T-helper 1 cell (primary cell): ENCODE measurements at places on chromosomes 6 and 20.
A peak's percentile ranks its signal among the peaks of the same experiment; 100 is the strongest.

DNA sequence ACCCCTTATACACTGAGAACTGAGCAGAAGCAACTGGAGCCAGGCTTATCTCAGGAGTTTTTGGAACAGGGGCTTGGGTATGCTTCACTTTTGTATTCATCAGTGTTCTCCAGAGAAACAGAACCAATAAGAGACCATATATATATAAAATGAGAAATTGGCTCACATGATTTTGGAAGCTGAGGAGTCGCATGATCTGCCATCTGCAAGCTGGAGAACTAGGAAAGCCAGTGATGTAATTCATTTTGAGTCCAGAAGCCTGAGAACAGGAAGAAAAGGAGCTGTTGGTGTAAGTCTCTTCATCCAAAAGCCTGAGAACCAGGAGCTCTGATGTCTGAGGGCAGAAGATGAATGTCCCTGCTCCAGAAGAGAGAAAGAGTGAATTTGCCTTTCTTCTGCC, 272.0 kb downstream of the SLC35F1 start:
- DNase-seq, result no peak

GRCh38 chr6:16108921-16109658, 19.8 kb upstream of the MYLIP start:
- no peak for DNase-seq

DNA sequence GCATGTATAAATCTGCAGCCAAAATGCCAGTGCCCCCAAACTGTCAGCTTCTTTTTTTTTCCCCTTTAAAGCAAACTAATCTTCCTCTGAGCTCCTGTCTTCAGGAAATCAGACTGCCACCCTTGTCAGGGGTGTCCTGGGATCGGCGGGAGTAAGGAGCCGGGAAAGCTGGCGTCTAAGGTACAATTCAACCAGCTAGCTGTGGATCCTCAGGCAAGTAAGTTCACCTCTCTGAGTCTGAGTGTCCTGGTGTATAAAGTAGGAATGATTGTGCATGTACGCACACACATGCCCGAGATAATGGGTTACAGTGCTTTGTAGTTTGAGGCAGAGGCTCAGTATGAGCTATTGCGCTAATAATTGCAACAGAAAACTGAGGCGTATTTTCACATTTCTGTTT, 98.3 kb downstream of the ANKRD60 start:
- no peak for DNase-seq

DNA sequence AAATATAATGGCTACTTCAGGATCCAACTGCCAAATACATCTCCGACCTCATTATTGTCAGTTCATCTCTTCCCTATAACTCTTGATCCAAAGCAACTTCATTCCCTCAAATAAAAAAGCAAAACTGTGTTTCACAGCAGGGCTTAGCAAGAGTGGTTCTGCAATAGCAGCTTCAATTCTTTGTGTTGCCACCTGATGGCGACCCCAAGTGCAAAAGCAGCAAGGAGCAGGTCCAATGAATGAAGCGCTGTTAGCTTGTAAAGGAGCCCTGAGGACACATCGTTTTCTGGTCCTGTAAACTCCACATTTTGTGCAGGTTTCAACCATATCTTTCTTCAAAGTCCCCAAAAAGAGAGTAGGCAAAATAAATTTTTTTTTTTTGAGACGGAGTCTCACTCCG, 19.6 kb downstream of the RTN4IP1 start:
- no peak for DNase-seq

- no peak for DNase-seq
These were observed 100.5 kb downstream of the ERMARD start for GRCh38 chr6:169851641-169852503.

- no peak for DNase-seq
These were observed 30.0 kb upstream of the FABP7 start for GRCh38 chr6:122749451-122750050.

DNA sequence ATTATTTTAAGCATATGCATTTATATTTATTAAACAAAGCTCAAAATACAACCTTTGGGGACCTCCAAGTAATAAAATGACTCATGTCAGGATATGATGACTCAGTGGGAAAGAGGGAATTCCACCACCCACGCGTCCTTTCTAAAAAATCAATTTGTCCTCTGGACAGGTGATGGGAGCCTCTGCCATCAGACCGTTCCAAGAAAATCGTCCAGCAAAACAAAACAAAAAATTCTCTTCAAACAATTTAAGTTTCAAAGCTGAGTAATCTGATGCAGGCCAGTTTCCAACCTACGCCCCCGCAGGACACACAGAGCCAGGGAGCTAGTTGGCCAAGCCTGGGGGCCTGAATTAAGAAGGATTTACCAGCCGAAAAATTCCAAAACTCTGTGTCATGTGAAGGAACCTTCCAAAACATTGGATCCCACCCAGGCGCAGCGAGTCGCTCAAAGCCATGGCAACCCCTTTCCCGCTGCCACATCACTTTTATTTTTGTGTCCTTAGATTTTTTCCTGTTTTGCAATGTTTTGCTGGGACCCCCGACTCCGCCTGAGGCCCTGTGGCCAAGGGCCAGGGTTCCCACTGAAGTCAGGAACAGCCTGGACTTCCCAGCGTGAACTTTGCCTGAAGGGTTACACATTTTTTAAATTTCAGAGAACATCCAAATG, 95.3 kb downstream of the NFATC2 start:
- DNase-seq, result no peak

GRCh38 chr20:47740121-47740861, 45.0 kb downstream of the SULF2 start:
- DNase-seq, result no peak

DNA sequence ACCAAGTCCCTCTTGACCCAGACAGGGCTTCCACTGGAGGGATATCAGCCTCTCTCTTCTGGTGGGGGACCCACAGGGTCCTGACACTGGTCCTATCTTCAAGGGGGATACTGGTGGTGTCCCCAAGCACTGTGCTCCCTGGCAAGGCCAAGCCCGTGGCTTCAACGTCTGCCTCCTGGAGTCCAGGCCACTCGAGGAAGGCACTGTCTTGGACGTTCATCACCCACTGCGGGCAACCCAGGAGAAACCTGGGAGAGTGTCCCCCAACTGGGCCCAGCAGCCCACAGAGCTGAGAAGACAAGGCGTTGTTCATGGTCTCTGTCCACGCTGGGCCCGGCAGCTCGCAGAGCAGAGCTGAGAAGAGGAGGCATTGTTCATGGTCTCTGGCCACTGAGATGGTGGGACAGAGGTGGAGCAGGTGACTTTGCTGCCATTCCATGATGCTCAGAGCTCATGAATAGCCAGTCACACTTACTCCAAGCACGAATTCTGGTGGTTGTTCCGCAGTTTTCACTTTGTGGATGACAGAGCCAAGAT, 37.5 kb upstream of the FRMD1 start:
- DNase-seq, result no peak

- peak; percentile 42 for DNase-seq
These were observed 2.0 kb downstream of the MYB start for GRCh38 chr6:135183002-135183531.

DNA sequence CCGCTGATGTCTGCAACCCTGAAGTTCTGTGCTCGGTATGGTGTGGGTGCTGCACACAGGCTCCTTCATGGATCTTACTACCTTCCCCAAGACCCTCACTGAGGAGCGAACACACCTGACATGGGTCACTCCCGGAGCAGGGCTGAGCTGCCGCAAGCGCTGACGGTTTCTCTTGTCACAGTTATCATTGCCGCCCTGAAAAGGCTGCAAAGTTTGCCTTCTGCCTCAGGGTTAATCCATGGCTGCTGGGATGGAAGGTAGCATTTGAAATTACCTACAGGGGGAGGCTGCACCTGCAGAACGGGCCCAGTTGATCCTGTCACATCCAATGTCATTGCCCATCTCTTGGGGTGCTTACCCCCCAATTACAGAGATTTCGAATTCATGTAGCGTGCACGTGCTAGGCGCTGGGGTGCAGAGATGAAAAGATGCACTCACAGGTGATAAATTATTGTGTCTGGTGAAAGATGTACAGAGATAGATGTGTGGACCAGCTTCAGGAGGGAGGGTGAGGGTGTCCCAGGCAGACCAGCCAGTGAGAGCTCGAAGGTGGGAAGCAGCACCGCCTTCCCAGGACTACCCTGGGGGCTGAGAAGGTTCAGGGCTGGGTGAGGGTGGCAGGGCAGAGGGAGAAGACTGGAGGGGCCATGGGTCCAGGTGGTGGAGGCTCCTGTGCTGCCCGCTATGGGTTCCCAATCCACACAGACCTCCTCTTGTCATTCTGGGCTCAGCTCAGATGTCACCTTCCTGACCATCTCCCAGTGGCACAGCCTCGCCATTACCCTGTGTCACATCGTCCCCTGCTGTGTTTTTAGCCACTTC, 120.1 kb downstream of the SYCP2 start:
- no peak for DNase-seq

GRCh38 chr20:24492031-24492607, 22.7 kb downstream of the SYNDIG1 start:
- no peak for DNase-seq

- DNase-seq, result no peak
These were observed 69.5 kb downstream of the LYRM4 start for GRCh38 chr6:5191222-5191621.

DNA sequence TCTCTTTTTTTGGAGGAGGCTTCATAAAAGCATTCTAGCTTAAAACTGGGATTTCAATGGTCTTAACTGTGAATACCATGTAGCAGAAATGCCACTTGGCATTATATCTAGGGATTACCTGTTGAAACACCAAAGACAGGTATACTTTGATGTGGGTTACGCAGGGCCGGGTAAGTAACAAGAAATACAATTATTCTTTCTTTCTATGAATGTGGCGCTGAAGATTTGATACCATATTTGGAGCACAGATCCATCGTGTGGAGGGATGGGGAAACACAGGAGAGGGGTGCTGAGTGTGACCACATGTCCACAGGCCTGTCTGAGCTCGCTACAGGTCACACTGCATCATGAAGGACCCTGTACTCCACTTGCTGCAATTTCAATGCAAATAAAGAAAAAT, 257.8 kb downstream of the GMPR start:
- no peak for DNase-seq

GRCh38 chr6:113633638-113634037, 223.5 kb upstream of the MARCKS start:
- DNase-seq, result no peak

DNA sequence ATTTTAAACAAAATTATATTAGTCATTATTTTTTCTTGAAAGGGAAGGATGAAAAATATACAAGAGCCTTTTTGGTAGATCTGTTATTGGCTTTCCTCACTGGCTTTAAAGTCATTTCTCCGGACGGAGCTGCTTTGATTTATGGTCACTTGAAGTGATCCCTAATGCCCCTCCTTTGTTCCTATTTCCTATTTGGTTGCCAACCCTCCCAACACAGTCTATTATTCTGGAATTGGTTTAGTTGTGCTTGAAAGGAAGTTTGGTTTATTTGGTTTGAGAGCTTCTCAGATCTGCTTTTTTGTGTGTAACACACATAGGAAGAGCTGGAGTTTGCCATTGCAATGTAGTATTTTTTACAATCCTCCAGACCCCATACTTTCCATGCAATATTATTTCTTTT, 347.9 kb downstream of the RFPL4B start:
- DNase-seq, result no peak

GRCh38 chr6:79864001-79864400, 83.4 kb downstream of the ELOVL4 start:
- no peak for DNase-seq

DNA sequence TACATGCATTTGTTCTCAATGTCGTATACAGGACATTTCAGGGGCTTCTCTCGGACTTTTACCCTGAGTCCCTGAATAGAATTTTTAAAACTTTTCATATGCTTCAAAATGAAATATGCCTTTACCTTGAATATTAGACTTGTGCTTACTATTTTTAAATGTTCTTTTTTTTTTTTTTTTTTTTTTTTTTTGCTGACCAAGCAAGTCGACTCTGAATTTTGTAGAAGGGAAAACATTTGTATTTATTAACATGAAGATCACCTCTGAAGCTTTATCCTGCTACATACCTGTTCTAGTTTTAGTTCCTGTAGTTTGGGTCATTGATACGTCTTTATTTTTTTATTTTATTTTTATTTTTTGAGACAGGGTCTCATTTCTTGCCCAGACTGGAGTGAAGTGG, 39.7 kb upstream of the SAYSD1 start:
- DNase-seq, result no peak

DNA sequence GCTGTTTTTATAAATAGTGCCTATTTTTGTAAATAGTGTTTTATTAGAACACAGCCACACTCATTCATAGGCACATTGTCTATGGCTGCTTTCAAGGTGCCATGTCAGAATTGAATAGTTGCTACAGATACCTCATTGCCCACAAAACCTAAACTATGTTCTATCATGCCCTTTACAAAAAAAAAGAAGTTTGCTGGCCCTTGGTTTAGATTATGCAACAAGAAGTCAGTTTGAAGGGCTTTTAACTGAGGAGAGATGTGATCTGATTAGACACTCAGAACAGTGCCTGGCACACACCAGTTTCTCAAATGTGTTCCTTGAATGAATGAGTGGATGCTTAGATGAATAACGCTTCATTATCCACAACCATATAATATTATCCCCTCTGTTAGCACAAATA, 366.1 kb downstream of the MAFB start:
- no peak for DNase-seq

- no peak for DNase-seq
These were observed 72.8 kb upstream of the RALGAPA2 start for GRCh38 chr20:20785226-20785625.

DNA sequence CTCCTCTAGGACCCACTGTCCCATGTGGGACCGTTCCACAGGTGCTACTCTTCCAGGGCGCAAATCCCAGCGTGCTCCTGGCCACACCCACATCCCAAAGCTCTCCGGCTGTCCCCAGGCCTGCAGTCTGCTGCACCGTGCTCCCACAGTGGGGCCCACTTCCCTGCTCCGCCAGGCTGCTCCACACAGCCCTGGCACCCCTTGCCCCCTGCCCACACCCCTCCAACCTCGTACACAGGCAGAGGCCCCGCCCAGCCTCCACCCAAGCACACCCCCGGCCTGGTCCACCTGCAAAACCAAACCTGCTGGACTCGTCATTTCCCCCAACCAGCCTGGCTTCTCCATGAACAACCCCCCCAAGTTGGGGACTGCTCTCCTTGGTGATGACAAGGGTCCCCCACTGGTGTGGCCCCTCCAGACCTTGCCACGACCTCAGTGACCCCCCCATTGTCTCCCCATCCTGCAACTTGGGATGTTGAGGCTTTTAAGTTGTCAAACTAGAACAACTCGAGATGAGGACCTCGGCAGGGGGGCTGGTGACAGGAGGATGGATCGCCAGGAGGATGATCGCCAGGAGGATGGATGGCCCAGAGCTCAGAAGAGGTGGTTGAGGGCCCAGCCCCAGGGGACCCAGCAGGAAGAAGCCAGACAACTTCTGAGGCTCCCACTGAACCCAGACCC, 27.1 kb downstream of the YTHDF1 start:
- no peak for DNase-seq

GRCh38 chr6:168054765-168055560, 24.0 kb downstream of the FRMD1 start:
- DNase-seq, result no peak

- no peak for DNase-seq
These were observed 74.5 kb upstream of the MRPS10 start for GRCh38 chr6:42292004-42292740.

- DNase-seq, result no peak
These were observed 944.8 kb upstream of the CITED2 start for GRCh38 chr6:140319209-140319608.
